Renal pelvis (tissue), 12 donors: ENCODE measurements at places on chromosomes 4 and X.
A peak's percentile ranks its signal among the peaks of the same experiment; 100 is the strongest.

- no peak for DNase-seq
Measured at GRCh38 chr4:165384186-165384585, 5.4 kb downstream of the CPE start.

GRCh38 chr4:161321706-161322105, 842.1 kb downstream of the FSTL5 start:
- no peak for DNase-seq

GRCh38 chr4:115671581-115671980, 558.2 kb upstream of the NDST4 start:
- DNase-seq = no peak

DNA sequence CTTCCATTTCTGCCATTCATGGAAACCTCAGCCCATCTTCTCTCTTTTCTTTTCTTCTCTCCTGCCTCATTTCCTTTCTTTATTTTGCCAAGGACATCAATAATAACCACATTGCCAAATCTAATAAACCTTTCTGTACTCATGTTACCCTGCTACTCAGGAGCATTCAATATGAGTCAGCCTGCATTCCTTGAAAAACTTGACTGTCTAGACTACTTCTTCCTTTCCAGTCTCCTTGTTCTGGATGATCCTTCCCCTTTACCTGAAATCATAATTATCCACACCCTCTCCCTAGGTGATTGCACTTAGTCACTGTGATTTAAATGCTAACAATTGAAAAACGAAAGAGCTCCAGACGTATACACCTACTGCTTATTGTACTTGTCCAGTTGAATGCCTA, 253.2 kb upstream of the CENPE start:
- DNase-seq = no peak

- no peak for DNase-seq
Measured at GRCh38 chrX:44913656-44914531, 40.9 kb downstream of the KDM6A start.

DNA sequence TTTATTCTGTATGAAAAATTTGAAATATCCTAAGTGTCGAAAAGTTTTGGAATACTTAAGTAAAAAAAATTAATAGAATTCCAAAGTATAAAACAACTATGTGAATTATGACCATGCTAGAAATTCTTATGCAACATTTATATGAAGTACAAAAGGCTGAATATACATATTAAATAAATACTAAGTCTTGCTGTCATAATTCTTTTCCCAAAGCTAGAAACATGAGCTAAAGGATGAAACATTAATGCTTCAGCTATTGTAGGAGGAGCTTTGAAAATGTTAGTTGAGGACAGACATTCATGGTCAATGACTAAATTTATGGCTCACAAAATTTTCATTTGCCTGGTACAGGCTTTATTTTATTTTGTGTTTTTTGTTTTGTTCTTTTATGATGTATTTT, 207.3 kb downstream of the GABRB1 start:
- DNase-seq = no peak

DNA sequence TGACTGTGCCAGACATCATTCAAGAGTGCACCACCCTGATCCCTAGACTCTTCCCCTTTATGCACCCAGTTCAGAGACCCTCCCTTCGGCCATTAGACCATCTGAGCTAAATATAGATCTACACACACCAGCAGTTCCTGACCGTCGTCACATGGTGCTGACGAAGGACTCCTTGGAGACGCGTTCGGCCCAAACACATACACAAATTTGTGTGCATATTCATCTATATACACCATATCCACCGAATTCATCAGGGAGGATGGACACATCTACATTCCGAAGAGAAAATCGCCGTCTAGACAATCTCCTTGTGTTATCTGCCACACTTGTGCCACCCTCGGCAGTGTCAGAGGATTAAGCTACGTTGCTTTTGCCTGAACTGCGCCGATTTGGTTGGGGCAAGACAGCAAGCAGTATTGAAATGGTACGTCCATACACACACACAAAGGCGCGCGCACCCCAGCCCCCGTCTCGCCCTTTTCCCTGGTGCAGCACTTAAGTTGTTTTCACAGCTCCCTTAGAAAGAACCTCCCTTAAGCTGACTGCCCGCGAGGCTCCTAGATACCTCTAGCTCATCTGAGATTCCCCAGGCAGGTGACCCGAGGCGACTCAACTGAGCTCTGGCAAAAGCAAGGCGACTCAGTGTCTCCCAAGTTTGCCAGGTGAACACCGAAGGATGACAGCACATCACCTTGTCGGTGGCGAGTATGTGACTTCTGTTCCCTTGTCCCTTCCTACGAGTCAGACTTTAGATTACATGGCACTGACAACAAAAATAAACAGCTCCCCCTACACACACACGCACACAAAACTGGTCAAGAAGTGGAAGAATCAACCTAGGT, 1.0 kb downstream of the RASGEF1B start:
- DNase-seq = peak; percentile 54

- no peak for DNase-seq
Measured at GRCh38 chr4:14518136-14518535, 484.1 kb upstream of the CPEB2 start.

- no peak for DNase-seq
Measured at GRCh38 chr4:80005863-80006262, 67.2 kb downstream of the ANTXR2 start.

- DNase-seq = no peak
Measured at GRCh38 chr4:102736636-102737549, 23.9 kb downstream of the MANBA start.

DNA sequence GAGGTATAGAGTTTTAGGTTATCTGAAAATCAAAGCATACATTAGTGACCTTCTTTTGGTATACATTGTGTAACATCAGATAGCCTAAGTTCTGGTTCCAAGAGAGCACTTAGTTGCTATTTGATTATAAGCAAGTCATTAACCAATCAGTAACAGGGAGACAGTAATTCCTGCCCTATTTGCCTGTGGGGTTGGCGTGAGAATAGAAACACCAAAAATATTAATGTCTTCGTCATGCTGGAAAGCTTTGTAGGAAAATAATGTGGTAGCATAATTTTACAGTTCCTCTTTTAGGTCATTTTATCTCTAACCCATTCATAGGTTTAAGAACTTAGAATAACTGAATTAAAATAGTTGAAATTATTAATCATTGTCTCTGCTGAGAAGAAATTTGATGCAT, 37.8 kb downstream of the NPNT start:
- no peak for DNase-seq

DNA sequence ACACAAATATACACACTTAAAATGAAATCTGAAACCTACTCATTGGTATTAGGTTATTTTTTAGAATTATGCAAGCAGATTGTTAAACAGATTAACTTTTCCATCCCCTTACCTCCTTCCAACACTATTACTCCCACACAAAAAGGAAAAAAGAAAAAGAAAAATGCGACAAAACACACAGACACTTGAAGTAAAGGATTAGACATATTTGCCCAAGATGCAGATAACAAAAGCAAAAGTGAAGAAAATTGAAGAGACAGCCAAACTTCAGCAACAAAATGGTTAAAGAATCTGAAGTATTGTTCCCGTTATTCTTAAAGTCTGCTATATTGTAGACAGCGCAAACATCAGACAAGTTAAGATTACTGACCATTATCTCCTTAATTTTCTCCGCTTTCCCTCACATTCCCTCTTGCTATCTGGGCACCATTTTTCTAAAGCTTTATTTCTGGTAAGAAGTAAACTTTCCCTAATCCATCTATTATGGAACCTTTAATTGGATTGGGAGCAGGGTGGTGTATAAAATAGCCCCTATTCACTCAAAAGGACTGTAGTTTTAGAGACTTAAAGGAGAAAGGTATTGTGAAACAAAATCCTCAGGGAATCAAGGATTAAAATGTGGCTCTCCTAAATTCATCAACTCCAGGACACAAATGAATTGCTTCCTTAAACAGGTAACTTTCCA, 34.7 kb upstream of the MAB21L2 start:
- no peak for DNase-seq

- DNase-seq = no peak
Measured at GRCh38 chrX:72314881-72315280, 9.2 kb upstream of the CITED1 start.
